ENCODE measurements at places on chromosomes 1 and 21.

- DNase-seq = no peak
These were observed 71.1 kb downstream of the LGR6 start for GRCh38 chr1:202264726-202265125.

DNA sequence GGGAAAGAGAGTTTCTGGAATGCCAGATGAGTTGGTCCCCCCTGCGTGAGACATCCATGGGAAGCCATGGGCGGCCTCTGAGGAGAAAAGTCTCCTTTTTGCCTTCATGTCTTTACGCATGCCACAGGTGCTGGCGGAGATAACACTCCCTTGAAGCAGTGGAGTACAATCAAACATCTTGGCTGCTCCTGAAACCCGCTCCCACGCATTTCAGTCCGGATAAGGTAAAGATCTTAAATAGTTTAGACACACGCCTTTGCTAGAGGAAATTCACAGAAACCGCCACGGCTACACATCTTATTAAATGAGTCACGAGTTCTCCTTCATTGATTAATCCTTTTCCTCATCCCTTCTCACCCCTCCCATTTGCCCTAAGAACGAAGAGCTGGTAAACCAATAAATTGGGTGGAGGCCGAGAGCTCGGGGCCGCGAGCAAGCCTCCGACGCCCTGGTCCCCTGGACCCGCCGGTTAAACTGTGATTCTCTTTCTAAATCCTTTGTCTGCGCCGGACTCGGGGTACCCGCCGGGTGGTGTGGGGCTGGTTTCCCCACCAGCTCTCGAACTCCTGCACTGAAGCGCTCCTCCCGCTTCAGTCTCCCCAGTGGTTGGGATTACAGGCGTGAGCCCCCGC is 6.6 kb upstream of the ZNF669 start:
- no peak for DNase-seq

DNA sequence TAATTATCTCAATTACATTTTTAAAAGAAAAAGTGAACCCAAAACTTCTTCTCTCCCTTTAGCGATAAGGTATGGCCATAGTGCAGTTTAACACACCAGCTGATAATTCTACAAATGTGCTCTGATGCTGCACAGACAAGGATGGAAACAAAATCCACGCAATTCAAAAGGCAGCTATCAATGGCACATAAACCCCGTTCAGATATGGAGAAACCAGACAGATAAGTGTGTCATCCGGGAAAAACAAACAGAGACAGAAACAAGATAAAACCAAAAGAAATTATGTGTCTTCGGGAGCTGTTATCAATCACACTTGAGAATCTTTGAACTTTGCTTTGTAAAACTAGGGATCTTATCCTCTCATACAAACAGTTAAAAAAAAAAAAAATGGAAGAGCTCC is 73.6 kb downstream of the SIPA1L2 start:
- DNase-seq = no peak

GRCh38 chr1:44499306-44499705 is 94.3 kb downstream of the RNF220 start:
- DNase-seq = no peak

DNA sequence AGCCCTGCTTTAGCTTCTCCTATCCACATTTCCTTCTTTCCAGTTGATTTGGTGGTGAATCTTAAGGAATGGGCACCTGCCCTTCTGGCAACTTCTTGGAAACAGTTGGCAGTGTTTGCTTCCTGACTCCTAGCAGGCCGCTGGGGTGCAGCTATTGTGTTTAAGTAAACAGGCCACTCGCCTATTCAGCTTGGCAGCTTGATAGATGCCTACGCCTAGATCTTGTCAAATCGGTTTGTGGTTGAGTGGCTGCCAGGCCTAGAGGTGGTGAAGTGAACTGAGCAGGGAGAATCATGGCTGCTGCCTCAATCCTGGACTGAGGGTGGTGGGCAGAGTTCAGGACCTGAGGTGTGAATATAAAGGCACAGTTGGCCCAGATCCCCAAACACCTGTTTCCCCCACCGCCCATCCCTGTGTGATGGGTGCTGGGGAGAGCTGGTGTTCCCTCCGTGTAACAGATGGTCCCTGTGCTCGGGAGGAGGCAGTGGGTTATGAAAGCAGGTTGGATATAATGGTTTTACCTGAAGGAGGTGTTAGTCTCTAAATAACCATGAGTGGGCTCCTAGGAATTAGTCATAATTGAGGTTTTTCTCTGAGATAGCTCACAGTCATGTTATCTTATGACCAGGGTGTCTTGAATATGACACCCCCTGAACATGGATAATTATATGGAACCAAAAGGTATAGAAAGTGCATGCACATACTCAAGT is 940 bp upstream of the PLA2G2C start:
- DNase-seq = no peak

DNA sequence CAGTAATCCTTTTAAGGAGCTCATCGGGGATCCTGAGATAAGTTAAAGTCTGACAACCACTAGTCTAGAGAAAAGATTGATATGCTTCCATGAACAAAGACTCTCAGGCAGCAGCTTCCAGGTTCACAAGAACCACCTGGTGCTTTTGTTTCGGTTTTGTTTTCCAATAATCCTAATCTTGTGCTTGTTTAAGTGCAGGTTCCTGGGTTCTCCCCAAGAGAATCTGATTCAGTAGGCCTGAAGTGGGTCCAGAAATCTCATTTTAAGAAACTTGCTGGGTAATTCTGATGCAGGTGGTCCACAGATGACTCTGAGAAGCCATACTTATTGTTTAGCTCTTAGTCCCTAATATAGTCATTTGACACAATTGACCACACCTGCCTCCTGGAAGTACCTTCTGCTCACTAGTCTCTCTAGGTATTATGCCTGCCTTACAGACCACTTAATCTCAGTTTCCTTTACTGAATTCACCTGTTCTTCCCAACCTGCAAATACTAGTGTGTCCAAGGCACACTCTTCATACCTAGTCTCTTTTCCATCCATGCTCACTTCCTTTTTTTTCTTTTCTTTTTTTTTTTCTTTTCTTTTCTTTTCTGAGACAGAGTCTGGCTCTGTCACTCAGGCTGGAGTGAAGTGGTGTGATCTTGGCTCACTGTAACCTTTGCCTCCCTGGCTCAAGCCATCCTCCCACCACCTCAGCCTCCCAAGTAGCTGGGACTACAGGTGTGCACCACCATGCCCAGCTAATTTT is 20.5 kb upstream of the FRRS1 start:
- DNase-seq = no peak

DNA sequence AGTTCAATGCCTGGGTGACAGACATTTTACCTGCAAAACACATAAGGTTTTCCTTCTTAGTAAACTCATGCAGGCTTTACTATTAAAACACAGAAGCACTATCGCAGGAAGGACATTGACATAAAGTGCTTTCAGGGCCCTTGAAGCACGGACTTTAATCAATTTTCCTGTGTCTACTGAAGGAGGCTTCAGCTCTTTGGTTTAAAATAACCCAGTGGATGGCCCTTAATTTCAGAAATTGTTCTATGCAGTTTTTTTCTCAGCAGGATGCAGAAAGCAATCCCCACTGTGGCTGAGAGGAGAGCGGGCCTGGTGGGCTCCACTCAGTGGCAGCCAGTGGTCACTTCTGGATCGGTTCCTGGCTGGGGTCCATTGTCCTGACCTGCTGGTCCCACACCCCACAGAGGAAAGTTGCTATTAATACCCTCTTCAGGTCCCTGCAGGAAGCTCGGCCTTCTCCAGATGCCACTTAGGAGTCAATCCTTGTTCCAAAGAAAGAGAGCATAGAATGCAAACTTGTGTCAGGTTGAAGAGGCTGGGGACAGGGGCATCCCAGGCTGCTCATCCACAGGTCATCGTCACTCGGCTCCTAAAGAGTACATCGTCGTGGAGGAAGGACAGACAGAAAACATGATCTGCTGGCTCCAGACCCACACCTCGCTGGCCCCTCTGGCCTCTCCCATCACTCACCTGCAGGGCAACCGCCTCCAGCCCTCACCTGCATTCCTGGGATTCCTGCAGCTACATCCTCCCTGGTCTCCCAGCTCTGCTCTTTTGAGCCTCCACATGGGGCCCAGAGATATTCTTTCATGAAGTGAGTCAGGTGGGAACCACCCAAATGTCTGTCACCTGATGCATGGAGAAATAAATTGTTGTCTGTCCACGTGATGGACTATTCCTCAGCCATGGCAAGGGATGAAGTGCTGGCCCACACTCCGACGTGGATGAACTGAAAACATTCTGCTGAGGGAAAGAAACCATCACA is 153.1 kb downstream of the PSMG1 start:
- DNase-seq = no peak

- DNase-seq = no peak
These were observed 27.0 kb upstream of the ABCG1 start for GRCh38 chr21:42191696-42192595.

- no peak for DNase-seq
These were observed 183.8 kb downstream of the LMX1A start for GRCh38 chr1:165172666-165173065.
